Left ventricle myocardium inferior (tissue), 1 donor: ENCODE measurements at places on chromosomes 3 and 15.

DNA sequence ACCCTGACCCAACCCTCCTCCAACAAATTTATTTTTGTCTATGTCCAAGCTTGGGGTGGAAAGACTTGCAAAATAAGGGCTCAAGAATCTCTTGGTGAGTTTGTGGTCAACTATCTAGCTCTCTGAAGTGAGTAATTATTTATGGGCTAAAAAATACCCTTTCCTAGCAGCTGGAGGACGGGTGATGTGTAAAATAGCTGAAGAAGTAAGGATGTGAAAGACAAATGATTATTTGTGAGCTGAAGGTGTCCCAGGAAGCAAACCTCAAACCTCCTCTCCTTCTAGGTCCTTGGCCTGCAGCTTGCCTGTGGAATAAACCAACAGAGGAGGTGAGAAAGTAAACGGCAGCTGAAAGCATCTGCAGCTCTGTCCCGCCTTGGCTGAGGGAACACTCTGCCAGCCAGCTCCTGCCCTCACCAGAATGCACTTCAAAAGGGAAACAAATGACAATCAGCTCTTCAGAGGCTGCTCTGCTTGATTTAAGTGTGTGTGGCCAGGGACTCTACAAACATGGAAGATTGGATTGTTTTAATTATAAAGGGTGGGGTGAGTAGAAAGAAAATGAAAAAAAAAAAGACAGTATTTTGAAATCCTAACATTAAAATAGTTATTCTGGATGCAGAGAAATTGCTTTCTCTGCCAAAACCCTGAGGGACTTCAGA lies 60.3 kb downstream of the TM4SF4 start:
- DNase-seq: no peak

- DNase-seq: no peak
Observed at GRCh38 chr3:105385819-105386508, 19.3 kb downstream of the ALCAM start.

GRCh38 chr3:177287231-177287630 lies 89.9 kb upstream of the TBL1XR1 start:
- no peak for DNase-seq

DNA sequence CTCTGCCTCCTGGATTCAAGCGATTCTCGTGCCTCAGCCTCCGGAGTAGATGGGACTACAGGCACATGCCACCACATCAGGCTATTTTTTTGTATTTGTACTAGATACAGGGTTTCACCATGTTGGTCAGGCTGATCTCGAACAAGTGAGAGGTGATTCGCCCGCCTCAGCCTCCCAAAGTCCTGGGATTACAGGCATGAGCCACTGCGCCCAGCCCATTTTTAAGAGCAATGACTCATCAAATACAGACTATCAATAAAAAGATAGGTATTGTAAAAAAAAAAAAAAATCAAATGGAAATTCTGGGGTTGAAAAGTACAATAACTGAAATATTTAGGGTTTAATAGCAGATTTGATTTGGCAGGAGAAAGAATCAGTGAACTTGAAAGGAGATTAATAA lies 129.0 kb downstream of the TJP1 start:
- DNase-seq: no peak

DNA sequence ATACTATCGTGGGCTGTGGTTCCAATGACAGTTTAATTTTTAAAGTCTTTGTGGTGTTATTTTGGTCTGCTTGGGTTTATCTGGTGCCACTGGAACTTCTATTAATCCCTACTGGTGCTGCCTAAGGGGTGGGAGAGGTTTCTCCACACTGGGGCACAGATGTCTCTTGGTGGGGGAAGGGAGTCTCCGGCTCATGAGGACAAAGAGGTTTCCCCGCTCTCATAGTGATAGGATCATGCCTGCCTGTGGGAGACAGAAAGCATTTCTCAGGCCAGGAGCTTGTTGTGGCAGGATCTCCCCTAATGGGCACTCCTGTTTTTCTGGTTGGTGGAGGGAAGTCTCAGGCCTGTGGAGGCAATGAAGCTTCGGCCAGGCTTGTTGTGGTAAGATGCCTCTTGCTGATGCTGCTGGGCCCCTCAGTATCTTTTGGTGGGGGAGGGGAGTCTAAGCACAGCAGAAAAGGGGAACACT lies 84.3 kb upstream of the THRB start:
- DNase-seq: no peak

- DNase-seq: no peak
Observed at GRCh38 chr15:38430106-38430760, 23.7 kb upstream of the FAM98B start.
